ENCODE measurements at places on chromosomes 5 and 9.

GRCh38 chr5:10933121-10933520 lies 172.1 kb upstream of the DAP start:
- no peak for DNase-seq

- no peak for DNase-seq
Observed at GRCh38 chr5:1508659-1509290, 15.0 kb downstream of the LPCAT1 start.

DNA sequence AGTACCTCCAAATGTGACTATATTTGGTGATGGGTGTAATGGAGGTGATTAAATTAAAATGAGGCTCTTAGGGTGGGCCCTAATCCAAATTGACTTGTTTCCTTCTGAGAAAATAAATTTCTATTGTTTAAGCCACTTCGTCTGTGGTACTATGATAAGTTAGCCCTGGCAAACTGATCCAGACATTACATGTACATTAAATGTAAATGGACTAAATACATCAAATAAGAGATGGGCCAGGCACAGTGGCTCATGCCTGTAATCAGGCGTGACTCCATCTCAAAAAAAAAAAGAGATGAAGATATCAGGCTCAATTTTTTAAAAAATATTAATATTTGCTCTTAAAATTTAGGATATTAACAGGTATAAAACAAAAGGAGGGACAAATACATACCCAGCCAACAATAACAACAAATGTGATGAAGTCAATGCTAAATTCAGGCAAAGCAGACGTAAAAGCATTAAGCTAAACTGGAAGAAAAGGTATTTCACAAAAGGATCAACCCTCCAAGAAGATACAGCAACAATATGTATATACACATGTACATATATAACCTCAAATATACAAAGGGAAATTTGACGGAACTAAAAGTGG lies 5.5 kb upstream of the OR2V1 start:
- DNase-seq = no peak

DNA sequence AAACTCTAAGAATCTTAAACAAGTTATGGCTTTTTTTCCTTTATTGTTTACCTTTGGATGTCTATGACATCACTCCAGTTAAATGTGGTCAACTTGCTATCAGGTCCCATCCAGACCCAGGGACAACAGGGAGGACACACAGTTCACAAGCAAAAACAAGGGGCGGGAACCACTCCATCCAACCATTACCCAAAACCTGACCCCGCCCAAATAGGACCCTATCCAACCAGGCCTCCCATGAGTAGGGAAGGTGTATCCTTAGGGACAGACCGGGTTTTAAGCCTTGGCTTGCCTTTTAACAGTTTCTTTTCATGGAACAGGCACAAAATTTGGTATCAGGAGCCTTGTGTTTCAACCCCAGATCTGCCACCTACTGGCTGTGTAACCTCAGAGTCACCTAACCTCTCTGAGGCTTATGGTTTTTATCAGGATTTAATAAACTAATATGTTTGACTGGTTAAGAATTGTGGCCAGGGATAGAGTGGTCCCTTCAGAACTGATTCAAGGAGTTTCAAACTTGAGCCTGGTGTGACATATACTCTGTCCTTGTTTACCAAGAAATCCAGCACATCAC lies 127.7 kb upstream of the RAD23B start:
- no peak for DNase-seq

GRCh38 chr5:14325369-14325768 lies 182.2 kb downstream of the TRIO start:
- no peak for DNase-seq

- DNase-seq = no peak
Observed at GRCh38 chr9:16515207-16515606, 355.3 kb downstream of the BNC2 start.

GRCh38 chr9:136021171-136021871 lies 60.1 kb upstream of the UBAC1 start:
- DNase-seq = no peak

- DNase-seq = no peak
Observed at GRCh38 chr9:127021664-127022363, 100.6 kb downstream of the ANGPTL2 start.

DNA sequence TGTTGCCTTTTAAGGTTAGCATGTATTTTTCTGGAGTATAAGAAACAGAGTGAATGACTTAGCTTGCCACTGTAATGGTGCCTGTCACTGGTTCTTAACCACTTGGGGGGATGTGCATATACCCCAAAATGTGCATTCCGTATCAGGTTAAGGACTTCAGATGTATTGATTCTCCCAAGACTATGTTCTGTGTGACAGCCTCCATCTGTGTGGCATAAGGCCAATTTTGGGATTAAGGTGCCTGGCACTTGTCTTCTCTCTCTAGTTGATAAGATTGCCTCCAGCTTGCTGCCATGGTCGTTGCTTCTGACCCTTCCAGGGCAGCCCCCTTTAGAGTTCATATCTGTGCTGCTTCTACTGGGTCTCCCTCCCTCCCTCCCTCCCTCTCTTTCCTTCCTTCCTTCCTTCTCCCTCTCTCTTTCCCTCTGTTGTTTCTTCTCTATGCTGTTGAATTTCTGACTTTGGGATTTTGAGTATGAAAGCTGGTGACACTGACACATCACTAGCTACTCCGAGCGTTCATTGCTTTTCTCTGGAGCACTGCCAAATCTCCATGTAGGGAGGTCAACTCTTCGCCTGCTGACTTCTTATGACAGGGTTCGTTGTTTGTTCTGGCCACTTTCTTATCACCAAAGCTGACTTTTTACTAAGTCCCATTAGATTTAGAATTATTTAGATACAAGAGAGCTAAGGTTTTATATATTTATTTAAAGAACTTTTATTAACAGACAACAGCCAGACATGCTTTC lies 31.0 kb downstream of the TNFAIP8 start:
- no peak for DNase-seq

GRCh38 chr9:4059437-4059836 lies 240.4 kb downstream of the GLIS3 start:
- no peak for DNase-seq

- DNase-seq = no peak
Observed at GRCh38 chr5:153470736-153471135, 19.7 kb upstream of the GRIA1 start.

- no peak for DNase-seq
Observed at GRCh38 chr9:122070728-122071515, 22.2 kb downstream of the TTLL11 start.

DNA sequence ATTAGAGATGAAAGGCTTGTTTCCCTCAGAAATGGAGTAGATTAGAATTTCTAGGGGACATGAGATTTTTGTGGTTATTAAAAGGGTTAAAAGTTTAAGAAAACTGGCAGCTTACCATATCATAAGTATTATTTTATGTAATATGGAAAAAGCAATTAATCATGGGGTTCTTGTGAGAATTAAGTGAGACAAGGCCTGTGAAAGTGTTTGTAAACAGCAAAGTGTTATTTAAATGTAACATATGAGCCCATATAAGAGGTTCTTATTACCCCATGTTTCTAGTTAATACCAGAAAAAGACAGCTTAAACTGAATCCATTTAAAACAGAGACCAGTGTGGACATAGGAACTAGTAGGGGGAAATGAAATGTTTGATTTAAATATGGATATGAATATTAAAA lies 241.1 kb upstream of the PIK3R1 start:
- no peak for DNase-seq

GRCh38 chr9:120755810-120756434 lies 37.3 kb downstream of the FBXW2 start:
- peak; percentile 62 for DNase-seq

DNA sequence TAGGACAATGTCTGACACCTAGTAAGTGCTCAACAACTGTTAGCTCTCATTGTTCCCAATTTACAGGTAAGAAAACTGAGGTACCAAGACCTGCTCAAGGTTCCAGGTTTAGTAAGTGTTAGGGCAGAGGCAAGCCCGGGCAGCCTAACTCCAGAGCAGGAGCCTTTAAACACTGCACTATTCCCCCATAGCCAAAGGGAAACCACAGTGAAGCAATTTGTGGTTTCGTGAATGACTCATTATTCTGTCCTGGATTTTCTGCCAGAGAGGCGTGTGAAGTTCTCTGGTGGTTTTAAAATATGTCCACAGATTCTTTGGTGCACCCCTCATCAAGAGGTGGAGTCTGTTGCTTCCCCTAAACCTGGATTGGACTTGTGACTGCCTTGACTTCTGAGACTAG lies 1.0 kb upstream of the MCC start:
- no peak for DNase-seq

DNA sequence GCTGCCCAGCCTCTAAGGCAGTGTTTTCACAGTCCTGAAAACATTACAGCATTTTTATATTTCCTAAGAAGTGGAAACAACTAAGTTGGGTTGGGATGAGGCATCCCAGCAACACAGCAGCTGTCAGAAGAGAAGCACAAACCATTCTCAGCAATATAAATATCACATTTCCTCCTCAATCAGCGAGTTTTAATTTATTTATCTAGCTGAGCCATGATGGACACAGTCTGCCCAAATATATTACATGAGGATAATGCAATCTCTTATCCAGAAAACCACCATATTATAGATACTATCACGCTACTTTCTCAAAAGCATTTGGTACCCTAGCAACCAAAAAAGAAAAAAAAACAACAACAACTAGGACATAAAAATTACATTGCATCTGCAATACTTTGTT lies 158.5 kb downstream of the FSTL4 start:
- no peak for DNase-seq

- no peak for DNase-seq
Observed at GRCh38 chr5:102762095-102762534, 7.0 kb downstream of the PAM start.

DNA sequence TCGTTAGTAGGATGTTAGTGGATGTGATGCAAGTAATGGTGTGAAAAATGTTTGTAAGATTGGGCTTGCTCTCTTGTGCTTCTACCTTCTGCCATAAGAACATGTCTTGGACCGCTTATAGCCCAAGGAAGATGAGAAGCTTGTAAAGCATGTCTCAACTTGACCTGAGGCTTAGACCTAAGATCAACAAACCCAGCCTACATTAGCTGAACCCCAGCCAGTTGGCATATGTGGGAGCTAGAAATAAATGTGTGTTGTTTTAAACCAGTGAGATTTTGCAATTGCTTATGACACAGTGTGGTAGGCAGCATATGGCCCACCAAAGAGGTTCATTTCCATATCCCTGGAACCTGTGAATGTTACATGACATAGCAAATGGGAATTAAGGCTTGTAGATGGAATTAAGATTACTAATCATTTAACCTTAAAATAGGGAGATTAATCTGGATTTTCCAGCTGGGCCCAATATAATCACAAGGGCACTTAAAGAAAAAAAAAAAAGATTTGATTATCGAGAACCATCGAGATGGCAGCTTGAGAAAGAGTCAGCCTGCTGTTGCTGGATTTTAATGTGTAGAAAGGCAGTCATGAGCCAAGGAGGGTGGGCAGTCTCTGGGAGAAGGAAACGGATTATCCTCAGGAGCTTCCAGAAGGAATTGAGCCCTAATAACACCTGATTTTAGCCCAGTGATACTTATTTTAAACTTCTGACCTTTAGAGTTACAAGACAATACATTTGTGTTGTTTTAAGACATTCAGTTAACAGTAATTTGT lies 27.3 kb upstream of the EDIL3 start:
- no peak for DNase-seq

DNA sequence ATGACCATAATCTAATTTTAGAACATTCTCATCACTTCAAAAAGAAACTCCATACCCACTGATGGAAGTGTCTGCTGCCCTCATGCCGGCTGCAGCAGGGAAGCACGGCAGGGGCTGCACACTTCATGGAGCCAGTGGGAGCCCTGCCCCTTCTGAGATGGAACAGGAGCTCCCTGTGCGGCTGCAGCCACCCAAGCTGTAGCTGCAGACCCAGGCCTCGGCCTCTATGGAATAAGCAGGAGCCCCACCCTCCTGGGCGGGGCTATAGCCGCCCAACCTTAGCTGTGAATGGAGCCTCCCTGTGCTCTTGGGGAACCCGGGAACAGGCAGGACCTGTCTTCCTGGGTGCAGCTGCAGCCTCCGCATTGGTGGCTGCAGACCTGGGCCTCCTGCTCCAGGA lies 128.5 kb downstream of the NUDT12 start:
- DNase-seq = no peak

DNA sequence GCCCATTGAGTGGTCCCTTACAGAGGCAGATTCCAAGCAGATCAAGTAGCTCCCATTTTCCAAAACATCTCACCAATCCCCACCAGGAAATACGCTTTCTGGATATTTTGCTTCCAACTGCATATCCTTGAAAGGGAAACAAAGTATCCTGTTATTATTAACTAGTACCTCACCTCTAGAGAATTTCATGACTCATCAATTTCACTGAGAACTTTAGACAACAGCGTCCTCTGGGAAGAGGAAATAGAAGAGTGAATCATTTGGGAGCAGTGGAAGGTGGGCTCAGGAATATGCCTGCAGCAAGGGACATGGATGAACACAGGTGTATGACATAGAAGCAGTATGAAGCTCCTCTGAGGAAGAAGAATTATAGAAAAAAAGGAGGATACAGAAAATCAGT lies 186.7 kb downstream of the MARCHF11 start:
- DNase-seq = no peak

DNA sequence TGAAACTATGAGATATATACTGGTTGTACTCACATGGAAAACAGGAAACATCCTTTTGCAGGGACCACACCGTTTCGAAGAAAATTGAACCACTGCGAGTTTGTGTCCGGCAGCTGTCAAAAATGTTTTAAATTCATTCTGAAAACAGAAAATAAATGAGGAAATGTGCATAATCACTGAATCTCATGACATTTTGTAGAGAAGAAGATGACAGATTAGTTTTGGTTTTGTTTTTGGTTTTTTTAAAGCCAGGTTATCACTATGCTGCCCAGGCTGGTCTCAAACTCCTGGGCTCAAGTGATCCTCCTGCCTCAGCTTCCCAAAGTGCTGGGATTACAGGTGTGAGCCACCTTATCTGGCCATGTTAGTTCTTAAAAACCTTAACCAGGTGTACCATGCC lies 3.5 kb downstream of the TXNDC8 start:
- DNase-seq = no peak

GRCh38 chr5:59917121-59917520 lies 23.6 kb upstream of the PDE4D start:
- no peak for DNase-seq

DNA sequence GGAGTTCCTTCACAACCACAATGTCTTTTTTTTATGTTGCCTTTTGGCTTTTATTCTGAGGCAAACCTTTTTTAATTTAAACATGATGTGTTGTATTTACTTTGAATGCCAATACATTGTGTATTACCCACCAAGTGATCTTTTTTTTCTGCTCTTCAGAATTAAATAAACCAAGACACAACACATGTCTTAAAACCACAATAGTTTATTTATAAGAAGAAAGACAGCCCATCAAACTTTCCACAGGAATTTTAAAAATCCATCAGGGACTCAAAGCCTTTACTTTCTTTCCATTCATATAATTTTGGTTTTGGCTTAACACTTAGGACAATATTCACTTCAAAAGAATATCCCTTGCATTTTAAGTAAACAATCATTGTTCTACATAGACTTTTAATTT lies 321.8 kb upstream of the MEF2C start:
- DNase-seq = no peak

Measured in activated CD4-positive, alpha-beta T cell treated with anti-CD3 and anti-CD28 coated beads, Interleukin-2, amount 50 U/mL, for 1 hour (primary cell).